M059J (cell line): ENCODE measurements at places on chromosomes 16 and 17. TPM values are rescaled to one million over a fixed set of nuclear protein-coding genes. Genes with fewer than 3 reads are reported as not detected.

DNA sequence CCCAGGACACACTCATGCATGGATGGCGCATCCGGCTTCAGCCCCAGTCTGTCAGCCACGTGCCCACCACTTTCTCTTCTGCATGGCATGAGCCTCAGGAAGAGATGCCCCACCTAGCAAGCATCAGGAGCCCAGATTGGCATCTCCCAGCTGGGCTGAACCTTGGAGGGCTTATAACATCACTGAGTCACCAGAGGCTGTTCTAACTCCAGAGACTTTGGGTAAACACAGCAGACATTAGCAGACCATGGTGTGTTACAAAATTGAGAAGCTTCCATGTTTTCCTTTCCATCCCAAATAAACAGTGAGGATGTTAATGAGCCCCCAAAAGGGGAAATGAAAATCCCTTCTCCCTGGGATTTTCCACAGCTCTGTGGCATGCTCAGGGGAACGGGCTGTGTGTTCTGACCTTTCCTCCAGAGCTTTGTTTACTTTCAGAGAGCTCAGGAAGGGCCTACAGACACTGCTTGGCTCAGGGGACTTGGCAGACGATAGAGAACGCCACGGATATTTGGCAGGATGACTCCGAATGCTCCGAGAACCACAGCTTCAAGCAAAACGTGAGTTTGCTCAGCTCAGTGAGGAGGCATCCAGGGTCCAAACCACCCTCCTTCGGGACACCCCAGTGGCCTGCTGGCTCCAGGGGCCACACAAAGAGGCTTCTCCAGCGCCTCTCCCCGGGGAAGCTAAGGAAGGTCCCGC is 16.5 kb downstream of the GLP2R start:
- DNase-seq: peak; percentile 77

EVPLL gene
- total RNA-seq: not detected in 2 replicates

DNA sequence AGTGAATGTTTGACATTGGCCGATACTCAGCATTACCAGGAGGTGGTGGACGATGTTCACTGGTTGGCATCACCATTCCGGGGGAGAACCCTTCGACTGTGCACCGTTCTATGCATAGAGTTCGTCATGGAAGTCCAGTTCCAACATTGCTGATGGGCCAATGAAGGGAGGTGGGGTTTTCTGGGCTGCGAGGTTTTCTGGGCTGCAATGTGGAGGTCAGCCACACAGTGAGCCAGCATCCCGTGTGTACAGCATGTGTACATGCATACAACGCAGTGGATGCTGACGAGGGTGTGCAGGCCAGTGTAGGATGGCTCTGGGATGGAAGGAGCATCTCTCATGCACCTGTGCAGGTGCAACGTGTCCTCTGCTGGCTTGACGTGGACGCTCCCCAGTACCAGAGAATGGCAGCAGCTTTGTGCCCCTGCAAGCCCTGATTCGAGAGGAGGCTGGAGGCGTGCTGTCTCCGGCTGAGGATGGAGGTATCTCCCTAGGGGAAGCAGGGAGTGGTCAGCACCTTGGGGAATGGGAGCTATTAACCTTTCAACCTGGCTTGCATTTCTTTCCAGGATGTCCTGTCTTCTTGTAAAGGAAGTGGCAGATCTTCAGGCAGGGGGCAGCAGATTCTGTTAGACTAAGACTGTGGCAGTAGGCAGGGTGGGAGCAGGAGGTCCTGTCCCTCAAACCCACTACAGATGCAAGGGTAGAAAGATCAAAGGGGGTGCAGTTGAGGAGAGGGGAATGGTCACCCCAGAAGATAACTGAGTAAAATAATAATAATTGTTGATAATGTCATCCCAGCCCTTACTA is 98.2 kb downstream of the CYLD start:
- DNase-seq: no peak

CD2BP2 gene
- total RNA-seq: 34.8 and 64.7 TPM in 2 replicates

GRCh38 chr16:30652005-30652296 is 1.2 kb downstream of the PRR14 start:
- no peak for DNase-seq

DNA sequence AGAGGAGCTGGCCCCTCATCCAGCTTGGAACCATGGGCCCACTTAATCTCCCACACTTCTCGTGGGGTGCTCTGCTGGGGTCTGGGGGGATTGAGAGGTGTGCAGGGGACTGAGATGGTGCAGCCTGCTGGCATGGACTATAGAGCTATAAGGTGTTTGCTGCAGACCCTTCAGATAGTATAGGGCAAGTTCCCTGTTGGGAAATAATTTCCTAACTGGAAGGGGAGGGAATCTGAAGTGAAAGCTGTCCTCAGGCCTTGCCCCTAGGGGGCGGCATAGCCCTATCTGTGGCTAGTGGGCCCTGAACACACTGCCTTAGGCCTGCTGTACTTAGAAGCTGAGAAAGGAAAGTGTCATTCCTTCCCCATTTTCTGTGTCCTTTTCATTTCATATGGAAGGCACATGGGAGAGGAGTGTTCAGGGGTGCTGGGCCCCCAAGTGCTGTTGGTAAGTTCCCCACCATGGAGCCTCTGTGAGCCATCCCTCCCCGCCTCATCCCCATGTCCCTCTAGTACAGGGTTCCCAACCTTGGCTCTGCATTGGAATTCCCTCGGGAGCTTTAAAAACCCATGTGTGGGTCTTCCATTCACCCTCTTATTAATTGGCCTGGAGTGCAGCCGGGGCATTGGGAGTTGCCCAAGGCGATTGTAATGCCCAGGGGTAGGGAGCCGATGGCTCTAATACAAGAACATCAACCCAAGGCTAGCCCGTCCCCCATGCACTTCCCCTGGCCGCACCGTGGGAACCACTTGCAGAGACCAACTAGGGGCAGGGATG is 19.7 kb downstream of the GOSR2 start:
- DNase-seq: peak; percentile 72

PIMREG gene
- 76.1 and 87.3 TPM in 2 replicates for total RNA-seq

DNA sequence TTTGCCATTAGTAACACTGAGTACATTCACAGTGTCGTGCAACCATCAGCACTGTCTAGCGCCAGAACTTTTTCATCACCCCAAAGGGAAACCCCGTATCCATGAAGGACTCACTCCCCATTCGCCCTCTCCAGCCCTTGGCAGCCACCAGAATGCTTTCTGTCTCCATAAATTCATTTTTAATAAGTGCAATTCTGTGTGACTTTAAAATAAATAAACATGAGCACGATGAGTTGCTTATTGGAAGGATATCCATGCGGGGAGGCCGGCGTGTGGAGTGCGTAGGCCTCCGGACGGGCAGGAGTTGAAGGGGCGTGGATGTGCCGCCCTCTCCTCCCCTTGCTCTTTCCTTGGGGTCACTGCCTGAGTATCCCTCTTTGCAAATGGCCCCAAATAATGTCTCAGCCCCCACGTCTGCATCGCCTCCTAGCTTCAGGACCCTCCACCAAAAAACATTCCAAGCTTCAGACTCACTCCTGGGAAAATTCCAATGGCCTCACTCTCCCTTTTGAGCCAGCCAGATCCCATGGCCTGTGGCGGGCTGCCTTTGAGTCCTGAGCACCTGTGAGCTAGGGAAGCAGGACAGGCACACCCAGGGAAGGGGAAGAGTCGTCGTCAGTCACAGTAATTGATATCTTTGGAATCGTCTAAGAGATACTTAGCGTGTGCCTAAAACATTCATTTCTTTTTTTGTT is 306.3 kb downstream of the SEC14L1 start:
- no peak for DNase-seq

SPATA32 gene
- total RNA-seq: not detected in 2 replicates

- no peak for DNase-seq
These were observed 22.8 kb downstream of the ZNF75A start for GRCh38 chr16:3328104-3328503.

KCTD11 gene
- total RNA-seq: 3.5 and 7.1 TPM in 2 replicates

FA2H gene
- not detected in 2 replicates for total RNA-seq

KCNH6 gene
- total RNA-seq: not detected in 2 replicates

DNA sequence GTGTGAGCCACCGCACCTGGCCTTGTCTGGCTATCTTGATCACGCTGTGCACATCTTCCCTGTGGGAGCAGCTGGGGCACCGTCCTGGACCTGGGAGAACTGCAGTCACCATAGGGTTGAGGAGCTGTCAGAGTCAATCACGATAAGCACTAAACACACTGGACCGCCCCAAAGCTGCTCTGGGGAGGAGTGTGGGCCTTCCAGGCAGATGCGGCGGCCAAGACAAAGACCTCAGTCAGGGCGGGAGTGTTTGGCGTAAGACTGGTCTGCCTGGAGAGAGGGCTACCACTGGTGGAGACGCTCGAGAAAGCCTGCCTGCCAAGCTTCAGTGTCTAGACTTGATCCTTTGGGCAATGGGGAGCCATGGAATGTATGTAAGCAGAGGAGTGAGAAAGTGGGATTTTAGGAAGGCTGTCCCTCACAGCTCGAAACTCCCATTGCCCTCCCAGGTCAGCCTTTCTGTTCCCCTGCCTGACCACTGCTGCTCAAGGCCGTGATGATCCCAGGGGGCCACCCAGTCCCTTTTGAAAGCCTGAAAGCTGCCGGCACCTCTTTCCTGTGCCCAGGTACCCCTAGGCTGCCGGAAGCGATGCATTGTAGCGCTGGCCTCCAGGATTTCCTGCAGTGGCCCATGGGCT is 29.3 kb upstream of the CIBAR2 start:
- no peak for DNase-seq

OR1A1 gene
- total RNA-seq: not detected in 2 replicates

TRAPPC2L gene
- total RNA-seq: 36.8 and 48.4 TPM in 2 replicates

DNA sequence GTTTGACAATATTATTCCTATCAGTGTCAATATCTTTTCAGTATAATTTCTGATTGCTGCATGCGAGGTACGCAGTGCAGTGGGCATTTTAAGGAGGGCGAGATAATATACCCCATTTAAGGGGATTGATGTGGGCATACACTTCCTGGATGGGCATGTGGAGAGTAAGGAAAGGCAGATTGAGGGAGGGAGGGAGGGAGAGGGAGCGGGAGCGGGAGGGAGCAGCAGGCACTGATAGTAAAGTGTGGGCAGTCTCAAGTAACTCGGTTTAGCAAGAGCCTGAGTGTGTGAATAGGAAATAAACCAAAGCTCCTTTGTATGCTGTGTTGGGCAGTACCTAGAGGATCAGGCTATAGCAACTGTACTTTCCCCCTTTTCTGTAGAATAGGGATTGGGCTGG is 5.1 kb downstream of the BPTF start:
- no peak for DNase-seq

DNA sequence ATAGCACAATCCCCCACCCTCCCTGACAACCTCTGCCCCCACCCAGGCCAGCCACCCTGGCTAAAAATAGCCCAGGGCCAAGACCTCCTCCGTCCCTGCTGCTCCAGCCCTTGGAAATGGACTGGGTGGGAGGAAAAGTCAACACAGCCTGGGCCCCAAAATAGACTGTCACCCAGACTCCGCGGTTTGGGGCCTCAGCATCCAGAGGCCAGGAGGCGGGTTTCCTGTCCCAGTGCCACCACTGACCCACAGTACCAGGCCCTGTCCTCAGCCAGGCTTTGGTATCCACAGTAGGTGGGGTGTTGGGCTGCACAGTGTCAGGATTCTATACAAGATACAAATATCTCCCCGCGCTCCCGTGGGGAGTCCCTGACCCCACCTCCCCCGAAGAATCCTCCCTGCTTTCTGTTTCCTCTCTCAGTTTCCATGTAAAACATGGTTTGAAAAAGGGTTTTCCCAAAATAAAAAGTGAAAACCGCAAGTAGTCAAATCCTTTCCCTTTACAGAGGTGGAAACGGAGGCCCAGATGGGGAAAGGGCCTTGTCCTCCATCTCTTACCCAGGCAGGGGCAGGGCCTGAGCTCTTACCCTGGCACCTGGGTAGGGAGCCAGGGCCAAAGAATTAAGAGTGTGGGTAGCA is 20.1 kb downstream of the CPNE2 start:
- DNase-seq: no peak

CD19 gene
- not detected in 2 replicates for total RNA-seq
